ENCODE measurements at places on chromosomes 11 and 22.

DNA sequence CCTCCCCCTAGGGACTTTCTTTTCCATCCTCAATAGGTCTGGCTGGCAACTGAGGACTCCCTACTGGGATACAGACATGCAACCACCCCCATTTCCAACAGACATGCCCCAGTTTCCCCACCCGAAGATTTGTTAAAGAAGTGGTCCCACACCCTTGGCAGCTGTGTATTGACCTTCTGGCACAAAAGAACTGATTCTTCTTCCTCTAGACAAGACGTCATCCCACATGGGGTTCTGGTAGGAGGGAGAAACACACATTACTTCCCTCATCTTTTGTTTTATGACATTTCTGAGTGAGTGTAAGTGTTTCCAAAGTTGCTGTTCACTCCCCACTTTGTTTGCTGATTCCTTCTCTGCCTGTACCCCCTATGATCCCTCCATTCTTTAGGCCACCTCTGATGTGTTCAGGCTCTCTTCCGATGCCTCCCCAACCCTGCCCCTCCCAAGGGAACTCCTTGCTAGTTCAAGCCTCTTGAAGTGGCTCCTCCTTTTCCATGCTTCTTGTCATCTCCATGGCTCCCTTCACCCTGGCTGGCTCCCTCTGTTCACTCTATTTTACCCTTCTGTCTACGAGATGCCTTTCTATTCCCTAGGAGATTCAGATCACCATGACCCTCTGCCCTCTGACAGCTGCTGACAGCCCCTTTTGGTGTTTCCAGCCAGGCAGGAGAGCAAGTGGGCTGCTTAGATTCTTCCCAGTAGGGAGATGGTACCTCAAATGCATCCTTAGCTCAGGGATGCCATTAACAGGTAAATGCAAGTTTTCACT lies 4.3 kb downstream of the KIRREL3 start:
- no peak for DNase-seq

DNA sequence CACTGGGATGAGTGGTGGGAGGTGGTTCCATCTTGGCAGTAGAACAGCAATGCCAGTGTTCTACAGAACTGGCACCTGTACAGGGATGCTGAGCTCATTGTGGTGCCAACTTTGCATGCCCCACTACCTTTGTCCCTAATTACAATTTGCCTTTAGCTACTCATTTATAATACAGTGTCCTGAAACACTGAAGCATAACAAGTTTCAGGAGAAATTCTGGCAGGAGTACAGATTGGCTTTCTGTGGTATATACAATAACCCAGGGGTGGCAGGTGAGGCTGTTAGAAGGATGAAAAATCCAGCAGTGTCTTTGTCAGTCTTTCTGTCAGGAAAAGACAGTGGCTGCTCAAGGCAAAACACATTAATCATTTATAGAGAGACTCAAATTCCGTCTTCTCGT lies 240.3 kb downstream of the FAM76B start:
- DNase-seq = no peak

GRCh38 chr11:96393753-96394348 lies 4.0 kb downstream of the JRKL start:
- DNase-seq = no peak

DNA sequence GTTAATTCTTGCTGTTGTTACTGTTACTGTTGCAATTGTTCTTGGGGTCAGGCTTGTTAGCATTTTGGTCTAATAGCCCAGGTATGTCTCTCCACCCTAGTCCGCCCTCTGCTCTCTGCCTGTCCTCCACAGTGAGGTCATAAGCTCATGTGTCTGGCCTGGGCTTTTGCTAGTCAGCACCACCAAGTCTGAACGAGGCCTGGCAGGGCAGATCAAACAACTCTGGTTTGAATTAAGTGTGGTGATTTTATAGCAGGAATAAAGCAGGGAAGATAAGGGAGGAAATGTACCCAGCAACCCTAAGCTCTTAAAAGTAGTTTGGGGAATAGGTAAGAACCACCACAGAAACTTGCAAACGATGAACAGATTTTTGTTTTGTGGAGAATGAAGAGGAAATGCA lies 98.7 kb downstream of the ABTB2 start:
- DNase-seq = no peak

GRCh38 chr11:110809417-110810199 lies 97.4 kb upstream of the ARHGAP20 start:
- DNase-seq = no peak

GRCh38 chr11:112163875-112164685 lies at the start of gene IL18:
TSS of gene IL18 (minus strand) at chr11:112164094. CDS start at chr11:112155053, 9,041 bp downstream.
- no peak for DNase-seq

GRCh38 chr11:42713753-42714152 lies 598.0 kb upstream of the API5 start:
- DNase-seq = no peak

DNA sequence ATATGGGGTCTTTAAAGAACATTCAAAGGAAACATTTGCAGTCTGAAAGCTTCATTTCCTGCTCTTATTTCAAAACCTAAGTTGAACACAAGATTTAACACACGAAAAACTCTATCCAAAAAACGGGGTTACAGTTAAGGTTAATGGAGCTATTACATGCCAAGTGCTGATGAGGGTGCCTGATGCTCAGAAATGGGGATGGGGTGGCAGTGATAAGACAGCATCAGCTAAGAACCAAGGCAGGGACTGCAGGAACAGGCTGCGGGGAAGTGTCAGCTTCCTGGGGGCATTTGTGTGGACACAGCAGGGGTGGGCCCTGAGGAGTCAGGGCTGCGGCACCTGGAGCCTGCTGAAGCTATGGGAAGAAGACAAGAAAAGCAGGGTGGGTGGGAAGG lies 12.2 kb downstream of the DGCR2 start:
- no peak for DNase-seq

GRCh38 chr22:28146401-28147314 lies 227.6 kb upstream of the PITPNB start:
- DNase-seq = peak; percentile 39

GRCh38 chr22:42842658-42843370 lies 14.3 kb downstream of the ARFGAP3 start:
- DNase-seq = no peak

DNA sequence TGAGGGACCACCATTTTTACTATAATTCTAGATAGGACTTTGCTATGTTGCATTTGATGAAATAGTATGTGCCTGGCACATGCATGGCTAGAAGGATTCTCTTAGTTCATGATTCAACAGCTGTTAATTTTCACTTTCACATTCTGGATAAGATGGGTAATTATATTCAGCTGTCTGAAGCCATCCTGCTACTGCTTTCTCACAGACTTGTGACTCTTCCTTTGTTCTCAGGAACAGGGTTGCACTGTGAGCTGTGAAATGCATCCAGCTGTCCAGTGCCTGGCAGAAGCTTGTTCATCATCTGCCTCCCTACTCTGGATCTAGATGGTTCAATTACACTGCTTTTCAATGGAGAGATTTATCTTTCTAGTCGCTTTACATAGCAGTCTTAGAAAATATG lies 610.1 kb upstream of the ANO5 start:
- no peak for DNase-seq

DNA sequence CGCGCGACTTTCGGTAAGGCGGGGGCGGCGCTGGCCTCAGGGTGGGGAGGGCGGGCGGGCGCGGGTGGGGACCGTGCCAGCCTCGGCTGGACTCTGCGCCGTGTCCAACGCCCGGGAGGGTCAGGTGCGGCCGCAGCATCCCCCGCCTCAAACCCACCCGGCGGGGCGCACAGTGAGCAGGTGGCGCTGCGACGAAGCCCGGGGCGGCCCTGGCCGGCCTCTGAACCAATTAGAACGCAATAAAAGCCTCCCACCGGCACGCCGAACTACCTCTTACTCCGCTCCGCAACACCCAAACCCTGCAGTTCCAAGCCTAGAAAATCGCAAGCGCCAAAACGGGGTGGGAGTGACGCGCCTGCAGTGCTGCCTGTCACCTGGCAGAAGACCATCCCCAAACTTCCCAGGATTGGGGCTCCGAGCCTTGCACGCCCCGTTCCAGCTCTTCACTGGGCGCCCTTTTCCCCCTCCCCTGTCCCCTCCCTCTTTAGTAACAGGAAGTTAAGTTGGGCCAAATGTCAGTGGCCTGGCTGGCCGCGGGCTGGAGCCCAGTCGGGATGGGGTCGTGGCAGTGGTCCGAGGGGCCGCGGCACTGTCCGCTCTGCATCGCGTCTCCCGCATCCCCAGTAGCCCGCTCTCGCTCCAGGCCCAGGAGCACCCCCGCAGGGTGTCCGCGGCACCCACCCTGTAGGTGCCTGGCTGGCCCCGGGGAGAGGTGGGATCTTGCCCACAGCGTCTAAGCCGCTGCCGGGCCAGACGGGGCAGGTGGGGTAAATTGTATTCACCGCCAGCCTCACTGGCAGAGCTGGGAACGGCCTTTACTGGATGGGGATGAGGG lies 541 bp downstream of the MICAL2 start:
- peak; percentile 20 for DNase-seq

DNA sequence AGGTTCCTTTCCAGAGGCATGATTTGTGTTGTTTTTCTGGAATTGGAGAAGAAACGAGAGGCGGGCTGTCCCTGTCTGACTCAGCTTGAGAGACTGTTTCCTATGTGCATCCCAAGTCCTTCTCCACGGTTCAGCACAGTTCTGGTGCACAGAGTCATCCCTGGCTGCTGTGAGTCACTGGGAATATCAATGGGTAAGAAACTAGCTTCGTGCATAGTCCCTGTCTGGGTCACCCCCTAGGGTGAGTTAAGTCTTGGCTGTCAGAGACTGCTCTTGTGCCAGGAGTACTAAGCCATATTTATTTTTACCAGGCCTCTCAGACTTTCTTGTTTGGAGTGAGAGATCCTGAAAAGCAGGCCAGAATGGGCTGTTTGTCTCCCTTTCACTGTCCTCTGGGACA lies 2.4 kb upstream of the LRP4 start:
- no peak for DNase-seq

- DNase-seq = no peak
Measured at GRCh38 chr11:61783717-61784505, 8.5 kb downstream of the TMEM258 start.

DNA sequence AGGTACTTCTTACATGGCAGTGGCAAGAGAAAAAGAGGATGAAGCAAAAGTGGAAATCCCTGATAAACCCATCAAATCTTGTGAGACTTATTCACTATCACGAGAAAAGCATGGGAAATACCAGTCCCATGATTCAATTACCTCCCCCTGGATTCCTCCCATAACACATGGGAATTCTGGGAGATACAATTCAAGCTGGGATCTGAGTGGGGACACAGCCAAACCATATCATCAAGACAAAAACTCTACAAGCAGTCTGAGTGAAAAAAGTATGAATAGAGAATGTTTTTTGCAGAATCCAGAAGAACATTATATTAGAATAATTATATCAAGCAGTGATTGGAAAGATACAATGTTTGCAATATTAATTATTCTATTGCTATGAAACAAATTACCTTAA lies 893.7 kb downstream of the FAM181B start:
- DNase-seq = no peak

GRCh38 chr11:14224395-14224794 lies 134.6 kb downstream of the RRAS2 start:
- no peak for DNase-seq

GRCh38 chr11:70111269-70112016 lies 33.3 kb downstream of the ANO1 start:
- no peak for DNase-seq

DNA sequence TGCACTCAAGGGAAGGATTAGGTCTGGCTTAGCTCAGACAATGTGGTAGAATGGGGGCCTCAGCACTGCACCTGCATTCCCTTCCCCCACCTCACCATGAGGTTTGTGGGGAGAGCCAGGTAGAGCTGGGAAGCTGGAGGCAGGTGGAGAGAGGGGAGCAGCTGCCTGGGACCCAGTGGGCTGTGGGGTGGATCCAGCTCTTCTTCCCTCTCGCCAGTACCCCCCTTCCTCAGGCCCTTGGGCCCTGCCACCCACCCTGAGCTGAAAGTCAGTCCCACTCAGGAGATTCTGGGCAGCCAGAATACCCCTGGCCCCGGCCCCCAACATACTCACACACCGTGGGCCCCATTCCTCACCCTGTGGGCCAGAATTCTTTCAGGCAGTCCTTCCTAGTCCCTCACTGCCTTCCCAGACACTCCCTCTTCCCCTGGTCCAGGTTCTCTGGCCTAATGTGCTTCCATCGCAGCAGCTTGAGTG lies 3.1 kb upstream of the POLD4 start:
- DNase-seq = no peak

DNA sequence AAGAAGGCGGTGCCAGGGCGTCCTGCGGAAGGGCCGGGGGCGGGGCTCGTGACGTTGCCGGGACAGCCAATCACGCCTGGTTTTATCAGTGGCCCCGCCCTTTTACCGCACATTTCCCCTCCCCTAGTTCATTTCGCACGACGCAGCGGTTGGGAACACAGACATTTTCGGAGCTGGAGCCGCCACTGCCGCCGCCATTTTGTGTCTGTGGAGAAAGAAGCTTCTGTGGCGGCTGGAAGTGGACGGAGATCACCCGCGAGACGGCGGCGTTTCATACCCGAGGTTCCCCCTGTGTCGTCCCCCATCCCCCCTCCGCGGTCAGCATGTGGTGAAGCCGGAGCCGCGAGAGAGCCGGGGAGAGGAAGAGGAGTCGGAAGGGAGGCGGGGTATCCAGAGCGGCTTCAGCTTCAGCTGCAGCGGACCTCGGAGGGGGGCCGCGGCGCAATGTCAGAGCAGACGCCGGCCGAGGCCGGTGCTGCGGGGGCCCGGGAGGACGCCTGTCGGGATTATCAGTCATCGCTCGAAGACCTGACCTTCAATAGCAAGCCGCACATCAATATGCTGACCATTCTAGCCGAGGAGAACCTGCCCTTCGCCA lies at the start of gene PCF11:
Gene PCF11 (plus strand): TSS at position 136 of the 598 bp plus-strand sequence. CDS start 309 bp downstream, at position 445.
- no peak for DNase-seq

GRCh38 chr11:129090056-129090455 lies 102.1 kb downstream of the ARHGAP32 start:
- no peak for DNase-seq

GRCh38 chr11:73249853-73250783 lies 22.0 kb upstream of the P2RY6 start:
- DNase-seq = no peak

GRCh38 chr11:117052196-117053149 lies 45.8 kb downstream of the SIK3 start:
- DNase-seq = no peak

DNA sequence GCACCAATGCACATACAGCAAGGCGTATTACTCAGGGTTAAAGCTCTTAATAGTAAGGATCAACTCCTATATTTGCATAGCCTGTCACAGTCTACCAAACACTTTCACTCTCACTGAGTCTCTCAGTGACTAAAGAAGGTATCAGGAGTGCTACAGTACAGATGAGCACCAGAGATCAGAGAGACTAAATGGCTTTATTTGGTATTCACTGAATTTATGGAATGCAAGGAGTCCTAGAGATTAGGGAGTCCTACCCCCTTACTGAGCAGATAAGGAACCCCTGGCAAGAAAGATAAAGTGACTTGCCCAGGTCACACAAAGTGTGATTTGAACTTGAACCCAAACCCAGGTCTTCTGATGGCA lies 396.4 kb upstream of the CCDC90B start:
- DNase-seq = no peak

Measured in putamen (tissue), 1 donor.